Stimulated activated CD8-positive, alpha-beta memory T cell treated with anti-CD3 and anti-CD28 coated beads, Interleukin-7, amount 100 ng/mL, for 1 hour (primary cell): ENCODE measurements at places on chromosomes 4 and X.
A peak's percentile ranks its signal among the peaks of the same experiment; 100 is the strongest.

GRCh38 chr4:6776920-6777635 is 5.4 kb upstream of the KIAA0232 start:
- DNase-seq: no peak

- DNase-seq: no peak
These were observed 102.0 kb upstream of the ARHGAP24 start for GRCh38 chr4:85372966-85373365.

DNA sequence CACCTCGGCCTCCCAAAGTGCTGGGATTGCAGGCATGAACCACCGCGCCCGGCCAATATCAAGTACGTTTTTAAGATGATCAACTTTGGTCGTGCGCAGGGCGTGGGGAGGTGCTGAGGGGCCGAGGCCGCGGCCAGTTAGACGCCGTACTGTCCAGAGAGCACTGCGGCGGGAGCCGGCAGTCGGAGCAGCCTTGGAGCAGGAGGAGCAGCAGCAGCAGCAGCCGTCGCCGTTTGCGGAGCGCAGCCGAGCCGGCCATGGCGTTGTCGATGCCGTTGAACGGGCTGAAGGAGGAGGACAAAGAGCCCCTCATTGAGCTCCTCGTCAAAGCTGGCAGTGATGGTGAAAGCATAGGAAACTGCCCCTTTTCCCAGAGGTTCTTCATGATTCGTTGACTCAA is 8.5 kb upstream of the USP9X start:
- DNase-seq: no peak

DNA sequence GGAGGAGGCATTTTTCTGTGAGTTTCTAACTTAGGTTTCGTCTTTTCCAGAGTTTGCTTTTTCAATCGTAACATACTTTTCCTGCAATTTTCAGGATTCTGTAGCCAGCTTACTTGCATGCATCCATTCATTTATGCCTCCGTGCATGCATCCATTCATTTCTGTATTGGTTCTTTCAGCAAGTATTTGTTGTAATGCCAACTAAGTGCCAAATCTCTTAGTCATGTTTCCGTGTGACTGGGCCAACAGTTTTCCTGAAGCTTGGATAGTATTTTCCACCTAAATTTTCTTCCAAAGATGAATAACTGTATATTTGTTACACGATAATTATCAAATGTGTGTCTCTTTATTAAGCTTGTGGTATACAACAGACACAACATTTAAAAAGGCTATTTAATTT is 41.5 kb downstream of the CBLL2 start:
- no peak for DNase-seq

GRCh38 chrX:148316446-148316845 is 184.0 kb upstream of the AFF2 start:
- DNase-seq: no peak

DNA sequence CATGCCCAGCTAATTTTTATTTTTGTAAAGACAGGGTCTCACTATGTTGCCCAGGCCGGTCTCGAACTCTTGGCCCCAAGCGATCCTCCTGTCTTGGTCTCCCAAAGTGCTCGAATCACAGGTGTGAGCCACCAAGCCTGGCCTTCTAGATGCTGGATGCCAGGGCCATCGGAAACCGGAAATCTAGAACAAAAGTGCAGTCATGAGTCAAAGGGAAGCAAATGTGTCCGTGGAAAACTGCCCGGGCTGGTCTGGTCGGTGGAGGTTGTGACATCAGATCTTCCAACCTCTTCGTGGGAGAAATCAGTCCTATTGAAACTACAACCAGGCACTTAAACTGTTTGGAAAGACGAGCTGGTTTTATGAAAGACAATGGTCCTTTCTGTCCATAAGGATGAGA is 92.3 kb upstream of the SHOX start:
- DNase-seq: no peak

DNA sequence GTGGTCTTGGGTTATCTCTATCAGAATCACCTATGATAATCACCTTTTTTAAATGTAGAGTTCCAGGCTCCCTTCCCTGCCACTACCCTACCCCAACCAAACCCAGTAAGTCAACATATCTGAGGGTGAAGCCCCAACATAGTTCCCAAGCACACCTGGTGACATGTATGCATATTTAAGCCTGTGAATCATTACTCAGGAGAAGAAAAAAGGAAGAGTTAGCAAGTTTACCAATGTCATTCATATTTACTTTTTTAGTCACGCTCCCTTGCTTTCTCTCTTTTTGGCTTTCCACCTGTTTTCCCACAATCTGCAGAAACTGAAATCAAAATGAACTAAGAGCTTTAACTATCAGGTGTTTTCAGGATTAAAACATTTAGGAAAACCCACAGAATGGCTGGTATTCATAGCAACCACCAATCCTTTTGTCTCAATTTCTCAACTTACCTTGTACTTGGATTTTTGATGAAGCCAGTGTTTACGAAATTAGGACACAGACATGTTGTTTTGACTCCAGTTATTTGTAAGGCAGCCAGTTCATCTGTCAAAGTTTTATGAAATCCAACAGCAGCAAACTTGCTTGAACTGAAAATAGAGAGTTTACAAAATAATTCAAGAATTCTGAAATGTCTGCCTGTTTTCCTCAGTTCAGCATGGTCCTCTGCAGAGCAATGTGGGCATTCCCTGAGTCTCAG is 34.0 kb downstream of the HSD17B11 start:
- DNase-seq: no peak

DNA sequence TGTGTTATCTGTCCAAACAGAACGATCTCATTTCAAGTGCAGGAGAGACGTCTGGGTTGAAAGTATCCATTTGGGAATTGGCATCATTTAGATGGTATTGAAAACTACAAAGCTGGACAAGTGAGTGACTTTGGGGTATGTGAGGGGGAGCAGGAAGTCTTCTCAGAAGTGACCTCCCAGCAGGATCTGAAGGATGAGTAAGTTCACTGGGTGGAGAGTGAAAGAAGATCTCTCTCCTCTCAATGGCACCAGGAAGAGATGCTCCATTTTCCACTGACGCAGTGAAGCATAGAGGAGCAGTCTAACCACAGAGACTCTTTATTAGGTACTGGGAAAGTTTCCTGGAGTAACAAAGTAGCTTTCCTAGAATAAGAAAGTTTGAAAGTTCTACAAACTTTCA is 161.0 kb downstream of the CPE start:
- DNase-seq: no peak

DNA sequence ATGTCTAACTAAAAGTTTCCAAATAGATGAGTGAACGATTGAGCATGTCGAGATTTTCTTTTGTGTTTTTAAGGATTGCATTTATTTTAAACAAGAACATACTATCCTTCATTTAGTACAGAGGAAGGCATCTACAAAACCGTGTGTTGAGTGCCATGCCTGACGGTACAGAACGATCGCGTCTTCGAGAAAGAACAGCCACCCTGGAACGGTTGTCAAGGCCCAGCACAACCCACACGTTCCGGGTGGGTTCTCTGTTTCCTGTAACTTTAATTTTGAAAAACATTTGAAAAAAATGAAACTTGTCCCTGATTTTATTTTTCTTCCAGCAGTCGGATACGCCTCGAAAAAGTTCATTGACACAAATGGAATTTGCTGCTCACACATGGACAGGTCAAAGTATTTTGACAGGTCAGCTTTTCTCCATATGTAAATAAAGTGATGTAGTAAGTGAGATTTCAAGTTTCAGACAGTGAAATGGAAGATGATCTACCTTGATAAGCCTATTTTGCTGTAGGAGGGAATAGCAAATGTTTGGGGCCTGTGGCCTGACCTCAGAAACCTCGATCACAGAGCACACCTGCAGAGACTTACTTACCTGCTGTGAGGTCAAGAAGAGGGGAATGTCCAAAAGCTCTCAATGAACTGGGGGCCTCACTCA is 24.4 kb upstream of the CYP4V2 start:
- DNase-seq: no peak

GRCh38 chrX:9717376-9717775 is 48.3 kb downstream of the GPR143 start:
- DNase-seq: no peak

DNA sequence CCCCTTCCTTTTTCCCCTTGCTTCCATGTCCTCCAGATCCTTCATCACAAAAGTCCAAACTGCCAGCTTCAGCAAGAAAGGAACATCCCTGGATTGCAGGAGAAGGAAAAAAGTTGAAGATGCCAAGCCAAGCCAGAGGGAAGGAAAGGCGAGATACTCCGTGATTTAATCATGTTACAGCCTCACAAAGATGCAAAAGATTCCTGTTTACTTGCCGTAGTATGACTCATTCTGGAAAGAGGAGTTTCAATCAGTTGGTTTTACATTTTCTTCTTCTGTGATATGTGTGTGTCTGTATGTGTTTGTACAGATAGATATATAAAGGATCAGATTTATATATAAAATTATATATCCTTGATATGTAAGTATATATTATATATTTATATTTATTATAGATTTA is 69.3 kb downstream of the BTC start:
- no peak for DNase-seq

- no peak for DNase-seq
These were observed 124.4 kb downstream of the NAF1 start for GRCh38 chr4:163042306-163042705.

GRCh38 chr4:88823058-88823919 is 125.7 kb upstream of the NAP1L5 start:
- DNase-seq: peak; percentile 20

DNA sequence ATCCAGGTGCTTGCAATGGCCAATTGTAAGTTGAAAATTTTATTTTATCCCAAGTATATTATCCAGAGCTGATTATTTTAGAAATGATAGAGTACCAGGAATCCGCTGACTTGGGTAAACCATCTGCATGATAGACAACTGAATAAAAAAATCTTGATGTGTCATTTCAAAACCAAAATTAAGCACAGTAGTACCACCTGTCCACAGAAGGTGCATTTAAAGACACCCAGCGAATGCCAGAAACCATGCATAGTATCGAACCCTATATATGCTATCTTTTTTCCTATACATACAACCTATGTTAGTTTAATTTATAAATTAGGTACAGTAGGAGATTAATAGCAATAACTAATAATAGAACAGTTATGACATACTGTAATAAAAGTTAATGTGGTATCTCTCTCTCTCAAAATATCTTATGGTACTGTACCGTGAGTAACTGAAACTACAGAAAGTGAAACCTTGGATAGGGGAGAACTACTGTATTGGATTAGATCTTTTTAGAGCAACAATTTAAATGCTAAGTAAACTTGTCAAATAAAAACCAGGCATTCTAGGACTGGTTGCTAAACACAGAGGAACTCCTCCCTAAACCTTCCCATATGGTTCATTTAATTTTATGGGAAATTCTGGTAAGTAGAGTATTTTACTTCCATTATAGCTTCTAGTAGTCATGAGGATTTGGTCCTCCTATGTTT is 6.2 kb downstream of the NEIL3 start:
- no peak for DNase-seq

DNA sequence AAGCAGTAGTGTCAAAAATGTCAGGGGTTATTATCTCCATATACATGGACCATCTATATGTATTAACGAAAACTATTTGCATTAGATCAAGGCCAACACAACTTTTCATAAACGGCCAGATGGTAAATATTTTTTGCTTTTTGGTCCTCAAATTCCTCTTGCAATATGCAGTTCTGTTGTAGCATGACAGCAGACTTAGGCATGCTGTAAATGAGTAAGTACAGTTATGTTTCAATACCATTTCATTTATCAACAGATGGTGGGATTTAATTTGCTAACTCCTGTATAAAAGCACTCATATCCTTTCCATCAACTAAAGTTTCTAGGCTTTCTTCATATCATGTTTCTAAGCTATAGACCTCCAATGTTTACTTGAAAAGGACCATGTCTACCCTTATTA is 208.1 kb downstream of the ANKRD50 start:
- no peak for DNase-seq

- no peak for DNase-seq
These were observed 6.7 kb downstream of the MYL5 start for GRCh38 chr4:680928-681645.

- no peak for DNase-seq
These were observed 22.5 kb downstream of the PDK3 start for GRCh38 chrX:24487571-24487970.

GRCh38 chrX:130834149-130834548 is 68.9 kb downstream of the ENOX2 start:
- DNase-seq: no peak

DNA sequence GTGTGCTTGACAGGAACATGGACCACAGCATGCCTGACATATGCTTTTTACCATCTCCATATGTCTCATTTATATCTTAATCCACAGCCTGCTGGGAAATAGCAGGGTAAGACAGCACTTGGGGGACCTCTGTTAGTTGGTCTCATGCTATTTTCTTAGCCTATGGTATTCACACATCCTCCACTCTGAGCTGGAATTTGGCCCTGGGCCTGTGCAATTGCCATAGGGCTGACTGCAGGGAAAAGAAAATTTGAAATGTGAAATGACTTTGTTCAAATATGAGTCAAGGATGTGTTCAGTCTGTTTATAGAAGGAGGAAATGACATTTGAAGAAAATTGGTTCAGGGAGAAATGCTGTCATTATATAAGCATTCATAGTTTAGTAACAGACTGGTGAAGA is 9.6 kb upstream of the MAP7D3 start:
- DNase-seq: no peak

- DNase-seq: no peak
These were observed 6.8 kb downstream of the MAEA start for GRCh38 chr4:1296324-1297022.

GRCh38 chrX:55326985-55327384 is 62.3 kb upstream of the PAGE3 start:
- DNase-seq: no peak

- no peak for DNase-seq
These were observed 130.3 kb upstream of the MSX1 start for GRCh38 chr4:4729206-4729605.

DNA sequence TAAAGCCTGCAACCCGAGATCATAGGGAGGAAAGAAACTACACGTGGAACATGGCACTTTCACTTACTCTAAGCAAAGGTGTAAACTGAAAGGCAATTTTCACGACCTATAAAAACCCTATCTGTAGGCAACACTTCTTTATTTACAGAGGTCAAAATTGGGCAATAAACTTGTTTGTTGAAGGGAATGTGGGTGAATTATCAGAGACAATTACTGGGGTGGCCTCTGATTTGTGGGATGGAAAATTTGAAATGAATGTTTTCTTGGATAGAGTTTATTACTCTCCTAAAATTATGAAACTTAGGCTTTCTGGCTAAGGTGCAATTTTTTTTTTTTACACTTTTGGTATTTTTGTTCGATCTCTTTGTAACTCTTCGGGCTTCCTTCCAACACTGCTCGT is 734.1 kb upstream of the TENM3 start:
- DNase-seq: no peak
